AG04449 (cell line): ENCODE measurements at places on chromosomes 4 and X.

DNA sequence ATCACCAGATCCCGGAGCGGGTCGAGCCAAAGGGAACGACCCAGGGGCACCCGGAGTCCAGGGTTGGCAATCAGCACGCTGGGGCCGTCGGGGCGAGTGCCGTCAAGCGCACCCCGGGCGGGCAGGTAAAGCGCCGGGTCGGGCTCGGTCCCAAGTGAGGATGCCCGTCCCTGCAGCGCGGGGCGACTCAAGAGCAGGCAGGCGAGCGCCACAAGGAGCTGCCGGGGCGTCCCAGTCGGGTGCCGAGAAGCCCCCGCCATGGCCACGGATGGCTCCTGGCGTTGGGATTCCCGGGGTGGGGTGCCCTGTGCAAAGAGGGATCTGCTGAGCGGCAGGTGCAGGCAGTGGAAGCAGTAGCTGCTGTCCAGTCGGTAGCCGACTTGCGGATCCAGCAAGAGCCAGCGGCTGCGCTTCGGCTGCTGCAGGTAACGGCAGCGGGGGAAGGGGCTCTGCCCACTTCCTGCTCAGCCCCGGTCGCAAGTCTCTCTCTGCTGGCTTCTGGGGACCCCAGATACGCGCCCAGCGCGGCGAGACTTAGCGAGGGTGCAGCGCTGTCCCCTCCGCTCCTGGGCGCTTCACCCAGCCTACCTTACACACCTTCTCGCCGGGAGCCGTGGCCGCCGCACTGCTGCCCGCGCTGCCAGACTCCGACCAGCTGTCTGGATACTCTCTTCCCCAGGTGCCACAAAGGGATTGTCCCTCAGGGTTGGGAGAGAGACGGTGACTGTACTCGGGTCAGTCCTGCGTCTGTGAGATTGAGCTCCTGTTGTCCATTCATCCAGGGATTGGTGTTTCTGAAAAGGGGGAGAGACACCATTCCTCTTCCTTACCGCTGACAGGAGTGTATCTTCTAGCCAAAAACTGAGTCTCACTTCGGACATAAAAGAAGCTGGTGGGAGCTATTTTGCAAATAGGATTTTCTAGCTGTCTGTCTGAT lies at the start of gene FREM3:
TSS of gene FREM3 (minus strand) at position 260 of the 937 bp plus-strand sequence. CDS start at position 260, 0 bp downstream.
- DNase-seq = no peak

- no peak for DNase-seq
Observed at GRCh38 chrX:28108186-28108945, 127.1 kb upstream of the DCAF8L1 start.

- no peak for DNase-seq
Observed at GRCh38 chrX:144946666-144947065, 300.6 kb upstream of the SPANXN1 start.

DNA sequence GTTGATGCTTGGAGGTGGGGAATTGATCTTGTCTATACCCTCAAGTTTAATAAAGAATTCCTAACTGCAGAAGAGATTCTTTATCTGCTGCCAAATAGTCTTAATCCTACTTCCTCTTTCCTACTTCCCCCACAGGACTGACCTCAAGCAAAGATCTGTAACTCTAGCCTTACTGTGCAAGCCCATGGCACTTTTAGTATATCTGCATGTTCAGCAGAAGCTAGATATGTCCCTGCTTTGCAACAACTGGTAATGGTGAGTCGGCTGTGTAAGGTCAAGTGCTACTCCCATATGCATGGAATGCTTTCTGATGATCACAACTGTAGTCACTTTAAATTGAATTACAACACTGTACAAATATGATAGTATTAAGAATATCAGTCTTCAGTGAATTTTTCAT lies 26.3 kb upstream of the PDS5A start:
- DNase-seq = peak; percentile 23

- no peak for DNase-seq
Observed at GRCh38 chrX:13043138-13043537, 1.3 kb downstream of the FAM9C start.

DNA sequence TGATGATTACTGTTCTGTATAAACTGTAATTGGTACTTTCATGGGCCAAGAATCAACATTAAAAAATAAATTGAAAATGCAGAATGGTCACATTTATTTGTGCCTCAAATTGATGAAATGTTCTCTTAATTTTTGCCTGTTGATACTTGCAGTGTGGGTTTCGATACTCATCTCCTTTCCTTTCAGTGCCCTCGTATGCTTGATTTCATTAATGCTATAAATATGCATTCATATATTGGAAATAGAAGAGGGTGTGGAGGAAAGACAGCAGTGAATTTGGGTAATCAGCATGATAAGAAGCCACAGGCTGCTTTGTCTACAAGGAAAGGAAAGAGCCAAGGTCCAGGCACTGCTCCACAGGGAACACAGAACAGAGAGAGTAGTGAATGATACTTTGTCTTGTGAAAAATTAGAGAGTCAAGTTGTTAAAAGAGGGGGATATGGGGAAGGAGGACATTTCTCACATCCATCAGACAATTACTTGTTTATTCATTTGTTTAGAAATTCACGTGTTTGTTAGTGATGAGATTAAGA lies 1.0 kb upstream of the DDX60 start:
- DNase-seq = no peak

GRCh38 chr4:25484243-25484721 lies 107.2 kb downstream of the ANAPC4 start:
- no peak for DNase-seq

DNA sequence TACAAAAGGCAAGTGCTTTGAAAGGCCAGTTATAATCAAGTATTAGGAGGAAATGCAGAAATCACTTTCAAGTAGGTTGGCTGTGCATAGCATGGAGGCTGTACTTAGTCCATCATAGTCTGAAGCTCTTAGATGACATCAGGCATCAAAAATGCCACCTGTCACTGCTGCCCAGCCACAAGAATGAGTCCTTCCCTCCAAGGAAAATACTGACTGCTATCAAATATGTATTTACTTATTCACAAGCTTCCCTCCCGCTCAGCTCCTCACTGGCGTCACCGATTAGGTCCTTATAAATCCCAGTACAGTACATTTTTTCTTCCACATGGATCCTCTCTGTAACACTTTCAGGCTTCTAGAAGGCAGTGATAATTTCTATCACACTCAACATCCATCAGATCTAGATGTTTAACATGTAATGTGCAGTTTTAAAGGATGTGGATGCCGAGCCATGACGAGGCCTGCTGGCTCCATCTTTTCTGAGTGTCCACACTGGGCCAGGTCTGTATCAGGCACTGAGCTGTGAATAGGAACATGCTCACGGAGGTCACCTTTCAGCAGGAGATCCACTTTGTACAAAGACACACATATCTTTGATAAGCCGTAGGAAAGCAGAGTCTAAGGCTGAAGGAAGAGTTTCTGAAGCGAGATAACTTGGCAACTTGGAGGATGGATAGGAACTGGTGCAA lies 121.9 kb downstream of the PALLD start:
- no peak for DNase-seq

GRCh38 chr4:111628437-111628836 lies 516.8 kb upstream of the FAM241A start:
- DNase-seq = no peak

DNA sequence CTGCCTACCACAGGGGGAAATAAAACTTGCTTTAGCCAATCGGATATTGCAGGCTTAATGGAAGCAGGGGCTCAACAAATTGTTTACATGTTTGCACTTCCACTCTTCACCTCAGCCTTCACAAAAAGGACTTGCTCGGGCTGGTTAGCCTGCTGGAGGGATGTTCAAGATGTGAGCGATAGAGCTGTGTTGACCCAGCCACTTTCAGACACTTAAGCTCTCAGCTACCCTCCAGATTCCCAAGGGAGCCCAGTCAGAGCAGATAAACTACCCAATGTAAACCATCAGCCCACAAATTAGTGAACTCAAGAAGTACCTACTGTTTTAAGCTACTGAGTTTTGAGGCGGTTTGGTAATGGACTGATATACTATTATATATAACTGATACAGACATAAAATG lies 508.4 kb upstream of the FTHL17 start:
- DNase-seq = no peak

DNA sequence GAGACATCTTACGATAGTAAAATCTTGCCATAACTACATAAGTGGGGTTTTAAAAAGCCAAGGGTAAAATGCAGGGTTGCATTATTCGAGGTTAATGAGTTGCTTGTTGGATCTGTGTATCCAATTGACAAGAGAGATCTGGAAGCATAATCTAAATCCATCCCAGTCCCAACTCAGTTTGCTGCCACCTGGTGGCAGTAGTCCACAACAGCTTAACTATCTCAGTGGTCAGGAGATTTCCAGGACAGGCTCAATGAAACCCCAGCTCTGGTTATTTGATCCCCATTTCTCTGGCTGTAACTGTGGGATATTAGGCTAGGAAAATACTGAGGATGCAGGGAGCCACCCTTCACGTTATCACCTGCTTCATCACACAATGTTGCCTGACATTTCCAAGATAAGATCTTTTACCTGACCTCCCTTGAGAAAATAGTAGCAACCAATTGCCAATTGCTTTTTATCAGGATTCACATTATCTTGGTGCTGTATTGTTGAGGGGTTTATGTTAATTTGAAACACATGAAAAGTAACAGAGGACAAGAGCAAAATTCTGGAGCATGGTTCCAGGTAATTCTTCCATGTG lies 88.2 kb upstream of the TNIP3 start:
- DNase-seq = no peak

DNA sequence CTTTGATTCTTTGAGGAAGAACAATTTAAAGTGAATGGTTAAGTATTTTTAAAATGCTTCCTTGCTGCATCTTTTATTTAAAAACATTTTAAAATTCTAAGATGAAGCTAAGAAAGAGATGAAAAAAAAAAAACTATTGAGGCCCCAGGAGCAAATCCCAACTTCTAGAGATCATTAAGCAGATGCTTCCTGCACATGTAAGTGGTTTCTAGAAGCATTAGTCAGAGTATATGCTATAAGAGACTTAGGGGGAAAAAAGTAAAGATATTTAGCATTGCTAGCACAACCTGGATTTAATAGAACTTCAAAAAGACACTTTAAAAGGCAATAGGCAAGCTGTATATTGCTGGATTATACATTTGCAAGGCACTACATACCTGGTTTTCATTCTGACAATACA lies 64.7 kb downstream of the ZNF827 start:
- DNase-seq = no peak

- no peak for DNase-seq
Observed at GRCh38 chr4:173152104-173152503, 16.5 kb upstream of the GALNT7 start.

DNA sequence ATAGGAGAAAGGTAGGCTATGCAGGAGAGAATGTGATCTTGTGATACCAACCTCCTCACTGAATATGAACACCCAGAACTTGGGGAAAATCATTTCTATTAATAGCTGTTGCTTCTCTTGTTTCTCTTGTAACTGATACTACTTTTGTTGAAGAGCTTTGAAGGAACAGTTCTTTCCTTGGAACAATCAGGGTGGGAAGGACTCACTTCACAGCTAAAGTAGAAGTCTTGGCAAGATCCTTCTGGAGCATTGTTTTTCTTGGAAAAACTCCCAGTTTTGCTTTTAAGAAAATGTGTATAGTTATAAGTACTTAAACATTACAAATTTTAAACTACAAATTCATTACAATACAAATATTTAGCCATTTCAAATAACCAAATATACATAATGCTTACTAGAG lies 19.1 kb upstream of the XK start:
- no peak for DNase-seq

- no peak for DNase-seq
Observed at GRCh38 chr4:139658586-139659382, 6.8 kb upstream of the MGST2 start.

- no peak for DNase-seq
Observed at GRCh38 chr4:165627548-165627947, 245.5 kb upstream of the TLL1 start.

DNA sequence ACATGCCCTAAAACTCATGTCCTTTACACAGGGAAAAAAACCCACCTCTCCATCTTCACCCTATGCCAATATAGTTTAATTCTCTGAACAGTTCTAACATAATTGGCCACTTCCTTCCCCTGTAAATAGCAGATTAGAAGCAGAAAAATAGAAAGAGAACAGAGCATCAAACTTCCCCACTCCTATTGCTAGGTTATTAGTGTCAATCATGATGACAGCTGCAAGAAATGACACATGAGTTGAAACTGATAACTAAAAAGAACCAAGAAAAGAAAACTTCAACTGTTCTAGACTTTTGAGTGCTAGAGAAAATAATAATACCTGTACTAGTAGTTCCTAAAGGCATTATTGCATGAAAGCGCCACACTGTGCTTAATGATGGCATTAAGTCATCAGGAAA lies 284.5 kb upstream of the TRPC5 start:
- DNase-seq = no peak

- DNase-seq = no peak
Observed at GRCh38 chr4:3073158-3074077, 920 bp downstream of the HTT-AS start.

GRCh38 chr4:176270669-176271068 lies 1.6 kb upstream of the ASB5 start:
- peak; percentile 99 for DNase-seq

GRCh38 chr4:168647646-168648375 lies 151.0 kb downstream of the PALLD start:
- no peak for DNase-seq

- peak; percentile 36 for DNase-seq
Observed at GRCh38 chr4:71713611-71714203, 70.2 kb downstream of the GC start.

GRCh38 chr4:112765317-112765974 lies 128.5 kb downstream of the LARP7 start:
- no peak for DNase-seq

- DNase-seq = no peak
Observed at GRCh38 chr4:54588404-54588803, 69.4 kb upstream of the KIT start.

DNA sequence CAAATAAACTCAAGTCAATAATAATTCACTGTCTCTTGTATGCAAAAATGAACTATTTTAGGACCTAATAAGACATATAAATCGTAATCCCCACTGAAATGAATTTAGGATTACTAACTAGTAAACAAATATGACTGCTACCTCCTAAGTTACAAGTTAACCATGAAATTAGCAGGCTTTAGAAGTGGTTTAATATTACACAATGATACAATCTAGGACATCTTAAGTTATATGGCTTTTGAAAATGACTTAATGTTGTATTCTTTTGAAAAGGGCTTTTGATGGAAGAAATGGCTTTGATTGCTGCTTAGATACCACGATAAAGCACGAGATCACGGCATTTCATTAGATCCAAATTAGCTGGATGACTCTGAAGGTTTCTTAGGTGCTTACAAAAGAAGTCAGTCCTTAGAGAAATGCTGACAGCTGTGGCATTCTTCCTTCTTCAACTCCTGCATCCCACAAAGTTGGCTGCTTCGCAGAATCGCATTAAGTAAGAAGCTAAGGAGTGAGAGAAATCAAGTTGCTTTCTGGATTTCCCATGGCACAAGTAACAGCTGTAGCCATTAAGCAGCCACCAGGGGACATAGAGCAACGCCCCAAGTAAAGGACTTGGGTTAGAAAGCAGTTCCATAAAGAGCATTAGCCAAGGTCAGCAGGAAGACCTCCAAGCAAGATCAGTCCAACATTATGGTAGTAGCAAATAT lies 6.9 kb downstream of the SLC10A7 start:
- DNase-seq = no peak

DNA sequence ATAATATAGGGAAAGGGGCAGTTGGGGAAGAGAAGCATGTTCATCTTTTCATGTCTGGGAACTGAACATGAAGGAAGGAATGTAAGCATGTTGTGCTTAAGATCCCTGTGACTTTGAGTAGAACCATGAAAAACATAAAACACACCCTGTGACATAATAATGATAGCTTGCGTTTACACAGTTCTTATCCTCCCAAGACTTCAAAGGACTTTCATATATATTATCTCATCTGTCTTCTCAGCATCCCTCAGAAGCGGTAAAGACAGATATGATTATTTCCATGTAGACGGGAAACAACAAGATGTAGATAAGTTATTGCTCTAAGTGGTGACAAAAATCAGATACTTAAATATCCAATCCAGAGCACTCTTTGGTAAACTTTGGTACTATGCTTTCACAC lies 3.3 kb upstream of the SH3RF1 start:
- DNase-seq = no peak
